ENCODE measurements at places on chromosomes 5 and 9.

GRCh38 chr5:79821-80220, 12.1 kb upstream of the PLEKHG4B start:
- DNase-seq: no peak

DNA sequence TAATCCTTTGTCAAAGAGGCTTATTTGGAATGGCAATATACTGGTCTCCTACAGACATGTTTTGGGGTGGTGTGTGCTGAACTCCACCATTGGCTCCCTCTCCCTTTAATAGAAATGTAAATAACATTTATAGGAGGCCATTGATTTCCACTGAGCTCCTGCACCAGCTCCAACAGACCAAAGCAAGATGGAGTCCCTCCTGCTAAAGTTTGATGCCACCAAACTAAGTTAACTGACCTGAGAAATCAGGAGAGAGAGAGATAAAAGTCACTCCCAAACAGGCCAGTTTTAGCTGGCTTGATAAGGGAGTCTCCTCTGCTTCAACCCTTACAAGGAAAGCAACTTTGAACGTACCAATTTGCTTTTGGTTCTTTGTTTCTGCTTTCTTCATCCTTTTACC, 8.1 kb upstream of the SPIN1 start:
- DNase-seq: no peak

- DNase-seq: no peak
Observed at GRCh38 chr5:128014578-128014977, 69.0 kb upstream of the SLC12A2 start.

DNA sequence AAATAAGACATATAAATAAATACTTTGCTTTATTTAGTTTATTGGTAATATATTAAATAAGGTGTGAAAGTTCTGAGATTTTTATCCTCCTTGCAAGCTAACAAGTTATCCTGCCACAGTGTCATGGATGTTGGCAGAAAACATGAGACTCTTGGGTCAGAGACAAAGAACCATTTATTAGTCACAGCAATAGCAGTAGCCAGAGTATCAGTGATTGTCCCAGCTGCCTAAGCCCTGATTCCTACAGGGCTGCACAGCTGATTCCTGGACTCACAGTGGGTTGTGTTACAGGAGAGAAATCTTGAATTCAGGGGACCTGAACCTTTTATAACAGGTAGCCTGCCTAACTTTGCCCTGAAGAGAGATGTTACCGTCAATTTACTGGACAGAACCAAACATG, 304.5 kb upstream of the ZNF608 start:
- DNase-seq: no peak

DNA sequence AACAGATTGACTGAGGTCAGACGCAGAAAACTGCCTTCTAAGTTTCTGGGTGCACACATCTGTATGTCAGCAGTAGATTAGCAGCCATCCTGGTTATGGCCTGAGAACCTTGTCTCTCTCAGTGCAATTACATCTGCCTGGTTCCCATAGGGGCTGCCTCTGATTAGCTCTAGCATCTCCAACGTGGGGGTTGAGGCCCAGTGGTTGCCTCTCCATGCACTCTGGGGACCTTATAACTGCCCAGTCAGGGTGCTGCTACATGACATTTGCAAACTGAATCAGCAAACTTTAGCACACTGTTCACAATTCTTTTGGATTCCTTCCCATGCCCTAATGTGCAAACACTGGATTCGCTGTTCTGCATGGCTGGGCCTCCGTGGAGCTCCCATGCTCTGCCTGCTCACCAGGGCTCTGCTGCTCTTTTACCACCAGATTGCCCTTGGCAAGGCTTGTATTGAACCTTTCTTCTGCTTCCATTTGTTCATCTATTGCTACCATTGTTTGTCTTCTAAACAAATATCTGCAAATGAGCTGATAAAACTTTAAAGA, 36.2 kb downstream of the SNX18 start:
- DNase-seq: no peak

GRCh38 chr9:94061864-94062263, 22.4 kb upstream of the PTPDC1 start:
- DNase-seq: no peak

DNA sequence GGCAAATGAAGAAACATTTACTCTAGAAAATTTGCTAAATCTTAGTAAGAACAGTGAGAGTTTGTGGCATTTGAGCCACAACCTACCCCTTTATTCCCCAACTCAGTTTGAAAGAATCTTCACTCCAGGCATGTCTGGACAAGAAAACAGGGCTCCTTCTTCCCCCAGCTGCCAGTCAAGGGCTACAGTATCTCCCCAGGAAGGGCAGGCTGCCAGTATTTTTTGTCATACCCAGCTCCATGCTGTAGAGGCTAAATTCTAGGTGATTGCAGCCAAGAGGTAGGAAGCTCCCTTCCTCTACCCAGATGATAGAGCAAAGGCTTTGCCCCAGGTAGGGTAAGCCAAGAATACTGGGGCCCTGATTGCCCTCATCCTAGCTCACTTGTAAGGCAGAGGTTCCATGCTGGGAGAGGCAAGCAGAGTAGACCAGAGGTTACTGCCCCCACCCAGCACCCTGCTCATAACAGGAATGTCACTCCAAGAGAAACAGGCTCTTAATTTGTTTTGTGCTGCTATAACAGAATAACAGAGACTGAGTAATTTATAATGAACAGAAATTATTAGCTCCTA, 20.0 kb upstream of the GRPEL2 start:
- DNase-seq: no peak

- no peak for DNase-seq
Observed at GRCh38 chr9:15641291-15641690, 88.4 kb downstream of the CCDC171 start.

DNA sequence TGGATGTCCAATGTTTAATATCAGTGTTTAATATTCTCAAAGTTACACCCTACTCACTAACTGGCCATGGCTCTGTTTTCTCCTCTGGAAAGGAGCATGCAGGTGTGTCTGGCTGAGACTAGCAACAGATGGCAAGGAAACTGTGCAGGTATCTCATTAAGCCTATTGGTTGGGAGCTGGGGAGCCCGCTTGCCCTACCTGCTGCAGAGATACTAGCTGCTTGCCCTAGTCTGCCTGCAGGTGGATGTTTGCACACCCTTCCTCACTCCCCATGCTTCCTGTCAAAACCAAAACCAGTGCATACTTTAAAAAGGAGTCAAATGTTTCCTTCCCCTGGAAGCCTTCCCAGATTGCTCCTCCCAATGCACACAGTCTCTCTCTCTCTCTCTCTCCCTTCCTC, 228.3 kb upstream of the RASEF start:
- DNase-seq: no peak

DNA sequence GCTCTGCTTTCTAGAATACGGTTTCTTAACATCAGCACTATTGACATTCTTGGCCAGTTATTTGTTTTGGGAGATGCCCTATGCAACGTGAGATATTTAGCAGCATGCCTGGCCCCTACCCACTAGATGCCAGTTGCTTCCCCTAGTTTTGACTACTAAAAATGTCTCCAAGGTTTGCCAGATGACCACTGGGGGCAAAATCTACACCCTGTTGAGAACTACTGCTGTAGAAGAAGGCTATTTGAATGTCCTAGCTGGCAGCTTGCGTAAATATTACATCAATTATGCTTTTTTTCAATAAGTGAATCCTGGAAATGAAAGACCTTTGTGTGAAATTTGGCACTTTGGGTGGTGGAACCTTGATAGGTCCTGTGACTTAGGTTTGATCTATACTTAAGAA, 5.0 kb downstream of the NCBP1 start:
- DNase-seq: no peak

DNA sequence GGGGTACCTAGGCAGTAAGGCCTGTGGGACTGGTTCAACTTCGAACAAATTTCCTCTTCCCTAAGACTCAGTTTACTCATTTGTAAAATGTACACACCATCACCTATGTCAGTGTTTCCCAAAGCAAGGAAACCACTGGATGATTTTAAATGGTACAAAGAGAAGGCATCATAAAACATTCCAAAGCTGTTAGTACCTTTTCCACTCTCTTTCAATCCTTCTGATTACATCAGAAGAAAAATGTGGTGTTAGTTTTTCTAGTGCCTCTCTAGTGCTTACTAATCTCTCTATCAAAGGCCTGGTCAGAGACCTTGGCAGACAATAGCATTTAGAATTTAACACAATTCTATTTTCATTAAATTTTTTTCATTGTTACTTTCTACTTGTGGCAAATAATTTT, 18.1 kb downstream of the NR6A1 start:
- DNase-seq: peak; percentile 78

GRCh38 chr9:78769690-78770089, 472.8 kb downstream of the PSAT1 start:
- no peak for DNase-seq

DNA sequence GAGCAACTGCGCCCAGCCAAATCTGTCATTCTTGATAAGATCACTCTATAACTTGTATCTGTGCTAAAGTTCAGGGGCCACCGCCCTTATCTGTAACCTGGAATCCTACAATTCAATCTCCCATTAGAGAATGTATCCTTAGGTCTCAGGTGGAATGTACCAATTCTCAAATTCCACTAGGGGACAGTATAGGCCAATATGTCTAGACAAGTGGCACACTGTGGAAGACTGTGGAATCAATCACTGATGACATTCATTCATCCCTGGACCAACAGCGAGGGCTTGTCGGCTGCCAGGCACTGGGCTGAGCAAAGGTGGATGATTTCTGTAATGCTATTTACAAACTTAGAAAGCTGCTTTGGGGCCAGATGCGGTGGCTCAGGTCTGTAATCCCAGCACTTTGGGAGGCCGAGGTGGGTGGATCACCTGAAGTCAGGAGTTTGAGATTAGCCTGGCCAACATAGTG, 28.7 kb upstream of the MEGF9 start:
- no peak for DNase-seq

DNA sequence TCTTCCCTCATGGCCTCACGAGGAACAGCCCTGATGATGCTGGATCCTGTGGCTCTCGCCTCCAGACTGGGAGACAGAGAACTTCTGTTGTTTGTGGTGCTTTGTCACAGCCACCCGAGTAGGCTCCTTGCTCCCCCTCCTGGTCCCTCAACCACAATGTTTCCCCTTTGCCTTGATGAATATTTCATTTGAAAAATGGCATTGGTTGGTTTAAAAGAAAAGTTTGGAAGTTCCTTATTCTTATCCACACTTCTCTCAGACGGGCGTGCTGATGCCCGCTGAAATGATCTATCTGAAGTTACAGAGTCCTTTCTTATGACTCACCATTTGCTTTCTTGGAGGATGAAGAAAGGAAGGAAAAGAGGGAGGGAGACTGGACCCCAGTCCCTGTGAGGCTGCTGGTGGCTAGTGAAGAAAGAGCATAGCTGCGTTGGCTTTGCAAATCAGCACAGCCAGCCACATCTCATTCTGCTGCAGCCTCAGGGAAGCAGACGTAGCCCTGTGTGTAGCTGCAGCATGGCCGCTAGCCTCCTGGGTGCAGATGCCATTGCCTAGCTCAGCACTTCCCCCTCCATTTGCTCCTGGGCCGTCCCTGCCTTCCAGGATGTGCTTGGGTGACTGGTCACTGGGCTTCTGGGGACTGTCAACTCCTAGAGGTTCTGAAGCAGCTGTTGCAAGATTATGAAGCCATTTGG, 185.9 kb downstream of the ERCC6L2 start:
- DNase-seq: peak; percentile 41

DNA sequence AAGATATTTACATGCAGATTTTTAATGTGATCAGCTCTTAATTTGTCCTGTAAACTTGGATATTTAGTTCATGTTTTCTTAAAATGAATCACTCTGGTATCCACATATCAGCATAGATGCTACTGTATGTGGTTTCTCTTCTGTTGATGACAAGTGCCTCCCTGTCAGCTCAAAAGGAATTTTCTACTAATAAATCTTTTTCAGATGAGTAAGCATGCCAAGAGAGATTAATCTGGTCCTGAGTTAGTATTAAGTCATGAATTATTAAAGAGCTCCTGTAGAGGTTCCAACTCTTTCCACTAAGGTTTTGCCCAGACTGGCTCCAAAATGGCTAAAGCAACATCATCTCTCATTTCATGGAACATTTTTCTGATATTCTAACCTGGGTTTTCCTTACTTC, 129.2 kb downstream of the GOLPH3 start:
- peak; percentile 62 for DNase-seq

GRCh38 chr5:107289030-107289714, 381.6 kb downstream of the EFNA5 start:
- no peak for DNase-seq
